ENCODE measurements at places on chromosomes 3 and 15.
A peak's percentile ranks its signal among the peaks of the same experiment; 100 is the strongest.

- no peak for DNase-seq
Measured at GRCh38 chr15:94692710-94693109, 461.3 kb downstream of the MCTP2 start.

DNA sequence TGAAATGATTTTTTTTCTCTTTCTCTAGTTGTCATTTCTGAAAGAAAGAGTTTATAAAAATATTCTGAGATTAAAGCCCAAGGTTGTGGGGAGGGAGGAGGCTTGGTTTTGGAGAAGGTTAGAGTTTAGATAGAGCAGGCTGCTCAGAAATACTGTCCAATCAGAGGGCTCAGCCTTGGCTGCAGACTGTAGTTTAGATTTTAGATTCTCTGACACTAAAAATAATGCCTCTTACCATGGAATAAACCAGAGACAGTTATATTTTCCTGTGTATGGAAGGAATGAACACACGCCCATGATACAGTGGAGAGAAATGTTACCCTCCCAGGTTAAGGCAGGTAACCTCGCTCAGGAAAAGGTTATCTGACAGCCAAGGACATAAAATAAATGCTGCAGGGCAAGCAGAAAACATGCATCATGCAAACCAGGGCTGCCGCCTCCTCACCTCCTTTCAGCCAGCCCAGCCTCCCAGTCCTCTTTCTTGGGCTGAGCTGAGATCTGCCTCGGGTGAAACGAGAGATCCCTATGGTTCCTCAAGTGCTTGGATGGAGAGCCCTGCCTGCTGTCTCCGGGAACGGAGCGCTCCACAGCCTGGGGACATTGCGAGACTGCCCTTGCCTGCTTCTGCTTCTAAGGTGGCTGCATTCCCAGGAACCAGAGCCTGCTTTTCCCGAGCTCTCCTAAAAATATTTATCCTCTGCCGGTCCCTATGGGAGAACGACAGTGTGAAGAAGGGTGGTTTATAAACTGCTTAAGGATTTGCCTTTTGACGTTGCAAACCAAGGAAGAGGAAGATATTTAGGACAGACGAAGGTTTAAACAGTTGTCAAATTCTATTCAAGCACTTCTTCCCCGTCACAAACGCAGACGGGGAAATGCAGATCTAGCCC lies 848 bp downstream of the NCEH1 start:
- DNase-seq = peak; percentile 38

- no peak for DNase-seq
Measured at GRCh38 chr3:49006408-49007067, 653 bp upstream of the WDR6 start.

- no peak for DNase-seq
Measured at GRCh38 chr15:38362355-38362754, 91.6 kb upstream of the FAM98B start.

GRCh38 chr3:10317961-10318350 lies 3.0 kb downstream of the SEC13 start:
- DNase-seq = no peak

GRCh38 chr3:191795196-191795595 lies 334.2 kb downstream of the PYDC2 start:
- no peak for DNase-seq

DNA sequence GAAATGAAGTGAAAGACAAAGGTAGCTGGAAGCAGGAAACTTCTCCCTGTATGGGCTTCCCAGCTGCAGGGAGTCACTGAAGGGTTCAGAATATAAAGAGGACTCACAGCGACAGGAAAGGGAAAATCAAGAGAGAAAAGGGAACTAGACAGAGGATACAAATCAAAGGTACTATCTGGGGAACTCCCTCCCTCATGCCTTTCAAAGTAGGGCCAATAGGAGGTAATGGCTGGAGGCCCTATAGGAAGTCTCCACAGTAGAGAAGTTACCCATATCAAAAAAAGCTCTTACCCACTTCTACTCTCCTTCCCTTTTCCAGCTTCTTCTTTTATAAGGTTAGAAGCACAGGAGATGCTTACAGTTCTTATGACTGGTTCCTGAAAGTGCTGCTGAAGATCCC lies 43.5 kb downstream of the FMN1 start:
- no peak for DNase-seq

DNA sequence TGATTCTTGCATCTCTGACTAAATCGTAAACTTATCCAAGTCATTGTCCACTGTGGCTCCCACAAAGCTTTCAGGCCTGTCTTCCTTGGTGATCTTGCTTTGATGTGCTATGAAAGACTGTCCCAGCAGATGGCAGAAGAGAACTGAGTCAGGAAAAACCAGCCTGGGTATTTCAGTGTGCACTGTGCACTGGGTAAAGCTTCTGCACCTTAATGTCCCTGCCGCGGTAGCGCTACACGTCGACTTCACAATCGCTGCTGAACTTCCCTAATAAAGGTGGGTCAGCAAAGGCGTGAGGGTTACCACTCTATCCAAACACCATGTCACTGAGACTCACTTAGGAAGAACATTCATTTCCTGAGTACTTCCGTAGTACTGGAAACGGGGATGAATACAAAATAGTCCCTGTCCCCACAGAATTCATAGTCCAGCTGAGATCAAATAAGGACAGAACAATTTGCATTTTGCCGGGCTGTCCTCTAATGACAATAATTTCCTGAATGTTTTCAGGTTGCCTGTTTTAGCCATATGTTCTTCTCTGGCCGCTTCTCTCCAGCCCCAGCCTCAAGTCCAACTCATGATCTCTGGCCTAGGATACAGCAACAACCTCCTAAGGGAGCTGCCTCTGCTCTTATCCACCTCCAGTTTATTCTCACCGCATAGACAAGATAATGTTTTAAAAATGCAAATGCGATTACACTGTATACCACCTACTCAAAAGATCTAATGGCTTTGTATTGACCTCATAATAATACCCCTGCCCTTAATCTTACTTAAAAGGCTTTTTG lies 83.6 kb upstream of the AKAP13 start:
- peak; percentile 73 for DNase-seq

- no peak for DNase-seq
Measured at GRCh38 chr3:167030082-167030725, 349.9 kb downstream of the ZBBX start.

GRCh38 chr3:59289831-59290230 lies 240.0 kb upstream of the CFAP20DC start:
- DNase-seq = no peak

DNA sequence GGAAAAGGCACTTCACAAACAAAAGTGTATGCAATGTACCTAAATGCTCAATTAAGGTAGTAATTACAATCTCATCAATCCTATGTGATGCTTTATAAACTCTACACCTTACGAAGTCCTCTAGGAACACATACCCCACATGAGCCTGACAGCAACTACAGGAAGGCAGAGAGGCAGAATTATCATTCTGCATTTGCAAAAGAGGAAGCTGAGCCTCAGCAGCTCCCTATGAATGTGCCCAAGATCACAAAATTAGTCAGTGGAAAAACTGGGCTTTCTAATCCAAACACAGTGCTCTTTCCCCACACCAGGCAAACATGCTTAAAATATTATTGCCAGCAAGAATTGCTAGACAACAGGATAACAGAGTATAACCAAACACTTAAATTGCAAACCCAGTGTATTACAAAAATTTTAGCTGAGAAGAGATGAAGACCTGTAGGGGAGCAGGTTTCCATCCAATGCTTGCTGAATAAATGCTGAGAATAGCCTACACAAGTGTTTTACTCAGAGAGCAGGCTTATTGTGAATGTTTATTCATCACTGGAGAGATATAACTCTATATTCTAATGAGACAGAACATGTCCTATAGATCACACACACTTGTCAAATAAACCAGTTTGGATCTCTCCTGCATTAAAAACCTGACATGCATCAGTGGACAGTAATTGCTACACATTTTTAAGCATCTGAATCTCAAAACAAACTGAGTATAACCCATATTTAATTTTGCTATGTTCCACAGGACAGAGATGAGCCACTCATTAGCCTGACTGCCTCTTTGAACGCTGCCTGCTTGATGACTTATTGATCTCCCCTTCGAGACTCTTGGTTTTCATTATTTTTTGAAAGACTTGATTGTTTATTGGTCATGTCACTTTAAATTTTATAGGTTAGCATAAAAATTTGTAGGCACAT lies 62.2 kb downstream of the PLCH1 start:
- DNase-seq = no peak

DNA sequence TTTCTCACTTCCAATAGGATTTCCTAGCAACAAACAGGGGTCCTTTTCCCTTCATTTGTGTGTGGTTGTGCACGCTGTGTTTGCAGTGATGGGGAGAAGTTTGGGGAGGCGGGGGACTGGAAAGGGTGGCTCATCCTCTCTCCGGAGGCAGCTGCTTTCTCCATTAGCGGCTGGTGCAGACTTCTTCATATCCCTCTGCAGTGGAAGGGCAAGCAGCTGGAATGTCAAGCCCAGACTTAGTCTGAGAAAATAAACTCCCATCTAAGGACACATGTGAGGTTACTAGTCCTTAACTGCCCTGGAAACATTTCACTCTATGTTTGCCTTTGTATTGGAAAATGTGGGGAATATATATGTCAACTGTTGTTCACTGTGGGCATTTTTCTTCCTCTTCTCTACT lies 467.0 kb upstream of the RASGRP1 start:
- DNase-seq = no peak

DNA sequence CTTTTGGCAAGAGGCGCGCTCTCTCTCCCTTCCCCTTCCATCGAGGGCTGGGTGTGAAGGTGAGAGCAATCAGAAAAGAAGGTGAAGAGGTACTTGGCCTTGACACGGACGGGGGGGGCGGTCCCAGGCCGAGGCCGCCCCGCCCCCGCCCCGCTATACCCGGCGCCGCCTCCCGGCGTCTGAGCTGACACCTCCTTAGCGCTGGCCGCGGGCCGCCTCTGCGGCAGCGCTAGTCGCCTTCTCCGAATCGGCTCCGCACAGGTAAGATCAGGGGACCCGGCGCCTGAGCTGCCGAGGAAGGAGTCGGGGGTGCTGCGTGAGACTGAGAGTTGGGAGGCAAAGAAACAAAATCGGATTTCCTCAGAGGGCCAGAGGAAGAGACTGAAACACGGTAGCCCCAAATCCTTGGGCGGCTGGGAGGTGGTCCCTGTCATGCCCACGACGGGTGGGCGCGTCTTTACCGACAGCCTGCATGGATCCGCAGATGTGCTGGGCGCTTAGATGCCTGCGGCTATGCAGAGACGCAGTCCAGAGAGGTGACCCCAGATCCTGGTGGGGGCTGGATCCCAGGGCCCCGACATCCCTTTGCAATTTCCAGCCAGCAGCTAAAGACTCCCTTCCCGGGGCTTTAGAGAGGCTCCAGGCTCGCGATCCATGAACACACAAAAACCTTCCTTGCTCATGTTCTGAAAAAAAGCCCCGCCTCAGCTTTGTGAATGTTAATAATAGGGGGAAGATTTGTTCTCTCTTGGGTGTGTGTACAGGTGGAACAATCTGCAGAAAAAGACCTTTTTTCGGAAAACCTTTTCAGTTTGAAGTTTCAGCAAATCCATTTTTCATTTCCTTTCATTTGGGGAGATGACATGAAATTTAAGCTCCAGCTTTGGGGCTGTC lies at the start of gene ENTPD3:
TSS of gene ENTPD3 (plus strand) at position 184 of the 894 bp plus-strand sequence. CDS start 874 bp downstream, outside the sequence.
- no peak for DNase-seq

DNA sequence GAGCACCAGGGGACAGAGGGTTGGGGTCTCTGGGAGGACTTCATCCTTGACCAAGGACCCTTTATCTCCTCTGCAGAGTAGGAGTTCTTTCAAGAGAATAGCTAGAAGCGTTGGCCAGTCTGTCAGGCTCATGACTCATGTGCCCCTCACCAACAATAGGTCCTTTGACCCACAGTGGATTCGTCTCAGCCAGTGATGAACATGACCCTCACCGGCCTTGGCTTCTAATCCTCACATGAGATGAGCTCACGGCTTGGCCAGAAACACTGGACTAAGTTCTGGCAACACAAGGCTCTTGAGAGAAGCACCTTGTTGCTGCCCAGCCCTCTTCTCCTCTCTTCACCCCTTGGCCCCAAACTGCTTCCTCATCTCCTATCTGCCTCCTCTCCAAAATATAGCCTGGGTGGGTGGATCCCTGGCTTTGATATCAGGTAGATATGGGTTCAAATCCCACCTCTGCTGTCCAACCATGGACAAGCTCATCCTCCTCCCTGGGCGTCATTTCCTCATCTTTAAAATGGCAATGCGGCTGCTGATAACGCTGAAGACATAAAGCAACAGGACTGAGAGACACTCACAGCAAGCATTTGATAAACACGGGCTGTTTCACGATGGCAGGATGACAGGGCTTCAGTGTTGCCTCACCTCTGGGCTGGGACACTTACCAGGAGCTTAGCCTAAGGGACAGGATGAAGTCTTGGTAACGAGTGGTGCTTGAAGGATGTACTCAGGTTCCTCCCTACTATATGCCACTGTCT lies 446.7 kb upstream of the PROK2 start:
- no peak for DNase-seq

GRCh38 chr15:66803182-66803729 lies 101.2 kb downstream of the SMAD6 start:
- peak; percentile 74 for DNase-seq

DNA sequence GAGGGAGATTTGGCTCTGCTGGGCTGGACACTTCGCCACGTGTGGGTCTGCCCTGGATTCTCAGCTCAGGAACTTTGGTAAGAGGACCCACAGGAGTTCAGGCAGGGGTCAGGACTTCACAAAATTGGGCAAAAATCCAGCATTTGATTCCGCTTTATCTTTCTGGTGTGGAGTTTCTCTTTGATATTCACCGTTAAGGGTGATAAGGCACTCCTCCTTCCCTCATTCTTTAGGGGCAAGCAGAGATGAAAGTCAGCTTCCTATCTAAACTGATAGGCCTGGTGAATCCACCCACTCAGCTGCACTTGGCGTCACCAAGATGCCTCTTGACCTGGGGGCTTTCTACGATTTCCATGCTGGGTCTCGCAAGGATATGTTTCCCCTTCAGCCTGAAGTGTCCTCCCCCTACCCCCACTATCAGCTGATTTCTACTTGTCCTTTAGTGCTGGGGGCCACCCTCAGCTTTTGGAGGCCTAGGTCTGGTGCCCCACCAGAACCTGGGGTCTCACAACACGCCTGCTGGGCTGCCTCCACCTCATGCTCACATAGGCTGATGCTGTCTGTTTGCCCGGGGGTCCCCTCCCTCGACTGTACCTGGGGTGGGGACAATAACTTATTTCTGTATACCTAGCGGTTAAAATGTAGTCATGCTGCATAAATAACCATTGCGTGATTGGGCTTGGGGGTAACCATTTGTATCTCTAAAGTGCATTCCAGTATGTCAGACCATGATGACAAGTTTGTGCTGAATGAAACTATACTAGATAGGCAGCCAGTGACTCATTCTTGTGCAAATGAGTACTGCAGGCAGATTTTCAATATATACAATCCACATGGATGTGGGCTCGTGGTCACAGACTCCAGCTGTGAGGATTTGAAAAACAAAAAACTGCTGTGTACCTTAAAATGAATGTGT lies 248.3 kb downstream of the ADAMTS17 start:
- DNase-seq = no peak

- no peak for DNase-seq
Measured at GRCh38 chr3:180267202-180267843, 230.6 kb upstream of the PEX5L start.
